ENCODE measurements at places on chromosomes 5 and 9.

DNA sequence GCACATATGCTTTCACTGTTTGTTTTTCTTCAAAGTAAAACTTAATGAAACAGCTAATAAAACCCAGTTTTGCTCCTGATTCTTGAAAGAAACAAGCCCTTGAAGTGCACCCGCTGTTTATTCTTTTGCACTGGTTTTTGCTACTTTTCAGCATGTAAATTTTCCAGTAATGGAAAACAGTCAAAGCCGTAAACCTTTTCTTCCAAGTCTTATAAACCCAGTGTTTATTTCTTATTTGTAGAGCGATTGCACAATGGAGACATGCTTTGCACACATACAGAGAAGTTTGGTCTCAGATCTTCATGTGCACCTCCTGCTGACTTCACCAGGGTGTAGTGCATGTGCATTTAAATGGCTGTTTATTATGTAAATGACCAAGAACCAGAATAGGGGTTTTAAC is 51.8 kb downstream of the ATG10 start:
- no peak for DNase-seq

- no peak for DNase-seq
These were observed 79.8 kb downstream of the TENT4A start for GRCh38 chr5:6792911-6793471.

GRCh38 chr5:116573279-116573701 is 1.3 kb downstream of the SEMA6A start:
- DNase-seq, result peak; percentile 63

GRCh38 chr5:65961633-65962032 is 35.3 kb downstream of the ERBIN start:
- no peak for DNase-seq

DNA sequence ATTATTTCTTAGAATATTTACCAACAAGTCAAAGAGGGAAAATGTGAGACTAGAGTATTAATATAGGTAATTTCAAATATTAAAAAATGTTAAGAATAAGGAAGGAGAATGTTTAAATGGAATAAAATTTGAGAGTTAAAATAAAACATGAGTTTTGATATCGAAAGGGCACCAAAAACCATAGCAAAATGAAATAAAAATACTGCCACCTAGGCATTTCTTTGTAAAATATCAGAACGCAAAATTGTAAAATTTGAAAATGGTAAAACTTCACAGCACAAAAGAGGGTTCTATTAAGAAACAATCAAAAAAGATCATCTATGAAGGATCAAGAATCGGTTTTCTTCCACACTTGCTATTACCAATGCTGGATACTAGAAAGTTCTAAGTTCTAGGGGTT is 418.3 kb downstream of the TAF11L14 start:
- no peak for DNase-seq

DNA sequence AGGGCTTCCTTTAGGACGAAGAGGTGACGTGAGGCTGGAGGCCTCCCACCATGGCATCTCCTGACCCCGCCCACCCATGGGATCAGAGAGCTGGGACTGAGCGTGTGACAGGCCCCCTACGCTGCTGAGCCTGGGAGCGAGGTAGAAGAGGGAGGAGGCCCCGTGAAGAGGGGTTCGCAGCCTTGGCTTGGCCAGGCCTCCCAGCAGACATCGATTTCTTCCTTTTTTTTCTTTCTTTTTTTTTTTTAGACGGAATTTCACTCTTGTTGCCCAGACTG is 39.5 kb downstream of the PTGES start:
- DNase-seq, result no peak

GRCh38 chr9:36163786-36164170 is 5.4 kb upstream of the CCIN start:
- DNase-seq, result no peak

DNA sequence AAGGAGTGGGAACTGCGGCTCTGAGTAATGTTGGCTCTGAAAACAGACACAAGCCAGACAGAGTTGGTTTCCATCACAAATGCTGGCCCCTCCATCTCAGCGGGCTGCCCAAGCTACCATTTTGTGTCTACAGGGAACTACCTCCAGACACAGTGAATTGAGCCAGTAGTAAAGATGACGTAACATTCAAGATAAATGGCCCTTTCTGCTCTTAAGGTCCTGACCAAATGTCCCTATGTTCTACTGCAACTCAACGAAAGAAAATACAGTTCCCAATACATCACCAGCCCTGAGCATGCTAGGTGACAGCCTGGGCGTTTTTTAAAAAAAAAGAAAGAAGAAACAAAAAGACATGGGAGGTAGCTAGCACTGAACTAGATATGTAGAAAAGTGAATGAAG is 227.8 kb upstream of the RASEF start:
- DNase-seq, result no peak

GRCh38 chr9:107870927-107871680 is 381.5 kb upstream of the KLF4 start:
- DNase-seq, result no peak

GRCh38 chr5:136682986-136683385 is 317.6 kb upstream of the TRPC7 start:
- no peak for DNase-seq

GRCh38 chr9:107707428-107707837 is 217.9 kb upstream of the KLF4 start:
- DNase-seq, result no peak

GRCh38 chr9:90420768-90421513 is 221.7 kb downstream of the DIRAS2 start:
- DNase-seq, result no peak

DNA sequence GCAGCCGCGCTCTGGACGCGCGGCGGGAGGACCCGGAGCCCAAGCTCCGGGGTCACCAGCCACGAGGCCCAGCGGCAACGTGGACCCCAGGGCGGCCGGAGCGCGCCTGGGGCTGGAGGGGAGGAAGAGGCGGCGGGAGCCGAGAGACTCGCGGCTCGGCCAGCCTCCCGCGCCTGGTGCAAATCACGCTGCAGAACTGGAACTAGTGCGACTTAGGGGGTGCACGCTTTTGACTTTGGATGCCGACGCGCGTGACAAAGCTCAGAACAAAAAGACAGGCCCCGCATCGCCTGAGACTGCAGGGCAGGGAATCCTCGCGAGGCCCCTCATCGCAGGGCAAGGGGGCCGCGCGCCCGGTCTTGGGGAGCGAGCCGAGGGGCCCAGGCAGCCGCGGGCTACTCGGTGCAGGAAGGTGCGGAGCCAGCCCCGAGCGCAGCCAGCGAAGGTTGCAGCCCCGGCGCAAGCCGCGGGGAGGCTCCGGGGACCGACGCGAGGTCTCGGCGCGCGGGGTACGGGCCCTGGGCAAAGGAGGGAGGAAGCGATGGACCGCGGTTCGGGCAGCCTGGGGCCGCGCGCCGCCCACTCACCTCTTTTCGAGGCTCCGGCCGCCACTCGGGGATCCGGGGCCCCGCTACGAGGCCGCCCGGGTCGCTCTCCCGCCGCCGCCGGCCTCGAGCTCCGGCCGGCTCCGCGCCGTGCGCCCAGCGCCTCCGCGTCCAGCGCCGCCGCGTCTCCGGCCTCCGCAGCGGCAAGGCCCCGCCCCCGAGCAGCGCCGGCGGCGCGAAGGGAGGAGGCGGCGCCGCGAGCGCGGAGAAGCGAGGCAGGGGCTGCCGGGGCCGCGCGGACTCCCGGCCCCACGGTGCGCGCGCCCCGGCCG is at the start of gene GOLM1:
GOLM1 (minus strand) TSS at position 735 of the 877 bp plus-strand sequence. CDS start 20,238 bp downstream, outside the sequence.
- DNase-seq, result peak; percentile 80

GRCh38 chr5:68962757-68963484 is 130.9 kb upstream of the SLC30A5 start:
- no peak for DNase-seq

DNA sequence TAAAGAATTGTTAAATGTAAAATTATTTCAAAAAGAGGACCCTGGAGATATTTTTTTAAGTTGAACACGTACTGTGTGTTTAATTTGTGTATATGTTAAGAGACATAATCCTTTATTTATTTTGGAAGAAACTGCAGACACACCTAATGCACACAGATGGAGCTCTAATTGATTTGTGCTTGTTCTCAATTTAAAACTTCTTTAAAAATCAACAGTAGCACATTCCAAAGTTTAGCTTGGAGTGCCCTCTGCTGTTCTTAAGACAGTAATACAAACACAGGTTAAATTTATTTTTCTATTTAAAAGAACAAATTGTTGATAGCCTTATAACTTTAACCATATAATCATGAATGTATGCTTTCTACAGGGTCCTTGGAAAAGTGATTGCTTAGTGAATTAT is 277.6 kb upstream of the ADAMTS16 start:
- no peak for DNase-seq

GRCh38 chr5:11985993-11986392 is 81.7 kb upstream of the CTNND2 start:
- no peak for DNase-seq

- no peak for DNase-seq
These were observed 33.2 kb downstream of the NEK6 start for GRCh38 chr9:124290743-124291554.

DNA sequence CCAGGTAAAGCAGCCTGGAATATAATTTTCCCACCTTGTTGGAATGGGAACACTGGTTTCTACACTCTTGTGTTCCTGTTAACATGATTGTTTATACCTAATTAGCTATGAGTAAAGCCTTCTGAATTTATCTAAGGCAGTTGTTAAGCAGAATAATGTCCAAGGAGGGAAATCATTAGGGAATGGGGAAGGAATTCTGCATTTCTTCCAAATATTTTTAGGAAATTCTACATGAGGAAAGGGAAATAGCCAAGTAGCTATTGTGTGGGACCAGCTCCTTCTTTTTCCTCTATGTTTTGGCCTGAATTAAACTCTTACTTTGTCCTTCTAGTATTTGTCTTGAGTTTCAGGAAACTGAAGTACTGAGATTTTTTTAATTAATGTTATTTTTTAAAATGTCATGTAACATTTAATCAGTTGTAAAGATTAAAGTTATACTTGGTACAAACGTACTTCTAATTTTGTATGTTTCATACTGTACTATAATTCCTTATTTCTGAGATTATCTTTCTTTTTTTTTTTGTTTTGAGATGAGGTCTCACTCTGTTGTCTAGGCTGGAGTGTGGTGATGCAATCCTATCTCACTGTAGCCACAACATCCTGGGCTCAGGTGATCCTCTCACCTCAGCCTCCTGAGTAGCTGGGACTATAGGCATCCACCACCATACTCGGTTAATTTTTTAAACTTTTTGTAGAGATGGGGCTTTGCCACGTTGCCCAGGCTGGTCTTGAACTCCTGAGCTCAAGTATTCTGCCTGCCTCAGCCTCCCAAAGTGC is 28.5 kb downstream of the ANKDD1B start:
- no peak for DNase-seq

DNA sequence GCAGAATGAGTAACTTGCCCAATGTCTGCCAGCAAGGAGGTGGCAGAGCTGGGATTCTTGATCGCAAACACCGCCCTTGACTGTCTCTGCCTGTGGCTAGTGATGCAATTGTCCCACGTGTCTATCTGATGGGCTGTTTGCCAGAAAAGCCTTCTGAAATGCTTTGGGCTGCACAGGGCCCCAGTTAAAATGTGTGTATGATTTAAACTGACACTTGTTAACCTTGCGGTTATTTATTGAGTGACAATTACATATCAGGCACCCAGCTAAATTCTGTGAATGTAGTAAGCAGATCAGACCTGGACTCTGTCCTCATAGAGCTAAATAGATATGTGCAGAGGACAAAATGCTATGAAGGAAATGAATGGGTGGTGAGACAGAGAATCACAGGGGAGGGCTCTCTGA is 11.6 kb upstream of the IL12B start:
- peak; percentile 72 for DNase-seq

- DNase-seq, result no peak
These were observed 602 bp upstream of the CD274 start for GRCh38 chr9:5449521-5450358.

GRCh38 chr9:115357821-115358220 is 239.9 kb upstream of the TNC start:
- DNase-seq, result no peak

GRCh38 chr5:54902791-54903473 is 82.5 kb downstream of the ESM1 start:
- DNase-seq, result no peak

GRCh38 chr9:31114346-31114745 is 1270.1 kb upstream of the ACO1 start:
- no peak for DNase-seq

DNA sequence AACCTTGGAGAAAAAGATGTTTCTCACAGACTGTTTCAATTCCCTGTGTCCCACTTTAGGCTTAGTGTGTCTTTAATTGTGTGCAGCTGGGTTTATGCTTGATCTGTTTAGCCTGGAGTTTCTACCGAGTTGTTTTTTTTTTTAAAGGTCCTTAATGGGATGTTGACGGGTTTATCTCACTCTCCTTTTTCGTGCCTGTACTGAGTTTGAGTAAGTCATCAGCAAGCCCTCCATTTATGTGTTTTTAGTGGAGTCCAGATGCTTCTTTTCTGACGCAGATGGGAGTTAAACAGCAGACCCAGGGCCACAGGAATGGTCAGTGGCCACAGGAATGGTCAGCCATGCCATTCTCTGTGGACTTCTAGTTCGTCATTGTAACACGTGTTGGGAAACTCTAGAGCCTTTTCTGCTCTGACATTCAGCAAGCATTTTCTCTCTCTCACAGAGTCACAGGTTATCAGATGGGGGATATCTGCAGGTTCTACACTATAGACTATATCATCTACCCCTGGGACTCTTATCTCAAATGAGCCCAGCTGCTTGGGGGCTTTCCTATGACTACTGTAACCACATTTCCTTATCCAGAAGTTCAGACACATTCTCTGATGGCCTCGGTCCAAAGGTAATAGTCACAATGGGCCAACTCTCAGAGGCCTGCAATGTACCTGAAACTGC is 190.5 kb downstream of the TTLL11 start:
- DNase-seq, result no peak

- no peak for DNase-seq
These were observed 94.8 kb downstream of the ROR2 start for GRCh38 chr9:91855196-91855595.

DNA sequence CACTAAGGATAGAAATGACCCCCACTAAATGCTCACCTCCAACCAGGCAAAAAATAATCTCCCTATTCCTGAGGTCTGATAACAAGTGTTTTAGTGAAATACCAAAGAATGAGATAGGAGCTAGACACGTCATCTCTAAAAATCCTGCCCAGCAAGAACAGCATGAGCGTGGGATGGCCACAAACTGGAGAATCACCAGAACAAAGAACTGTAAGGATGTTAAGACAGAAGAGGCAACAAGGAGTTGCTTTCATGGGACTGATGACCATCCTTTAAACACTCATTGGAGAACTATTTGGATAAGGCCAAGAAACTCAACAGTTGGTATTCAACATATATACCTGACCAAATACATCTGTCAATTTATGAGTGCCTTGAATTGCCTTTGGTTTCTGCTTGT is 113.7 kb downstream of the RASEF start:
- DNase-seq, result no peak

- DNase-seq, result peak; percentile 40
These were observed 84.8 kb downstream of the WNK2 start for GRCh38 chr9:93268551-93269314.

GRCh38 chr5:16559702-16560101 is 57.1 kb downstream of the RETREG1 start:
- DNase-seq, result no peak

GRCh38 chr5:159560088-159560487 is 229.8 kb upstream of the IL12B start:
- no peak for DNase-seq

GRCh38 chr9:101307051-101307450 is 77.8 kb downstream of the BAAT start:
- DNase-seq, result no peak

Data from upper lobe of right lung (tissue), 1 donor.